ENCODE measurements at places on chromosomes 12 and 14.

GRCh38 chr14:52002542-52002941, 13.2 kb downstream of the RTRAF start:
- no peak for DNase-seq

GRCh38 chr12:27351476-27351875, 18.8 kb downstream of the BMAL2 start:
- DNase-seq = no peak

- no peak for DNase-seq
Observed at GRCh38 chr12:121990692-121991603, 30.7 kb upstream of the BCL7A start.

DNA sequence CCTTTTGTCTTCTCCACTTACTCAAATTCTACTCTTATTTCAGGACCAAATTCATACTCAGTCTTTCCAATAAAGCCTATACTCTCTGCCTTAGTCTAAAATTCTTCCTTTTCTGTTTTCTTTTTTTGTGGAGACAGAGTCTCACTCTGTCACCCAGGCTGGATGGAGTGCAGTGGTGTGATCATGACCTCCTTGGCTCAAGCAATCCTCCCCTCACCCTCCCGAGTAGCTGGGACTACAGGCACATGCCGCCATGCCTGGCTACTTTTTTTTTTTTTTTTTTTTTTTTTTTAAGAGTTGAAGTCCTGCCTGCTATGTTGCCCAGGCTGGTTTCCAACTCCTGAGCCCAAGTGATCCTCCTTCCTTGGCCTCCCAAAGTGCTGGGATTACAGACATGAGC, 11.9 kb downstream of the SRP54 start:
- DNase-seq = no peak

- DNase-seq = no peak
Observed at GRCh38 chr12:24378548-24379407, 429.3 kb upstream of the SOX5 start.

DNA sequence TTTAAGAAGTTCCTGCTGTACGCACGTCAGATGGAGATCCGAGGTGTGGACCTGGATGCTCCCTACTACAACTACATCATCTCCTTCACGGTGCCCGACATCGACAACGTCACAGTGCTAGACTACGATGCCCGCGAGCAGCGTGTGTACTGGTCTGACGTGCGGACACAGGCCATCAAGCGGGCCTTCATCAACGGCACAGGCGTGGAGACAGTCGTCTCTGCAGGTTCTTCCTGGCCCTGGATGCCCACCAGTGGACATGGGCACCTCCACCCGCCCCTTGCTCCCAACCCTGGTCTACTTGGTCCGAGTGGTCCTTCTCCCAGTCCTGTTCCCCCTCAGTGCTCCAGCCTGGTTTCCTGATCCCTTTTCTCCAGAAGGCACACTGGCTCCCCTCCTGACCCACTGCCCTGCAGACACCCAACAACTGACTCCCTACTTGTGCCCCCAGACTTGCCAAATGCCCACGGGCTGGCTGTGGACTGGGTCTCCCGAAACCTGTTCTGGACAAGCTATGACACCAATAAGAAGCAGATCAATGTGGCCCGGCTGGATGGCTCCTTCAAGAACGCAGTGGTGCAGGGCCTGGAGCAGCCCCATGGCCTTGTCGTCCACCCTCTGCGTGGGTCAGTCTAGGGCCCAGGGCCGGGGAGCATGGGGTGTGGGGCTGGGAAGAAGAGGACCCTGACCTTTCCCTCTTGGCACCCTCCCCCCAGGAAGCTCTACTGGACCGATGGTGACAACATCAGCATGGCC, 32.1 kb upstream of the LRP1-AS start:
- no peak for DNase-seq

DNA sequence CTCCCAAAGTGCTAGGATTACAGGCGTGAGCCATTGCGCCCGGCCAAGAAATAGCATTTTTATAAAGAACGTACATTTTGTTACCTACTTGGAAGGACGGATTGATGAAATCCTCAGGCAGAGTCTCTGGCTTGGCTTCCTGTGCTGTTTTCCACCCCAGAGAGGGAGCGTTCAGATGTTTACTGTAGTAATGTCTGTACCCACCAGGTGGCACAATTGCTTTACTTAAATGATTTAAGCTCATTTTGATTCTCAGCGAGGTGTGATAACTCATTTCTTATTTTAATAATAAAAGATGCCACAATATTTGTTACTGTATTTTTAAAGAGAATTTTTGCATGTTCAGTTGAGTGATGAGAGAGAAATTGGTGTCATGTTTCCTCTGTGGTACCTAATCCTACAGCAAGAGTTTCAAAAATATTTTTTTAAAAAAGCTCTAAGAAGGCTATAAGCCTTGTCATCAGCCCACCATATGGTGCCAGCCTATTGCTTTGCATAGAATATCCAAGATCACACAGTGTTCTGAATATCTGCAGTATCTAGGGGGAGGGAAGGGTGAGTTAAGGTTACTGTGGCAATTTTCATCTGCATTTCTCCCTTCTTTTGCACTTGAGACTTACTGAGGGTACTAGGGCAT, 82.6 kb upstream of the TRAF3 start:
- no peak for DNase-seq

- DNase-seq = no peak
Observed at GRCh38 chr12:48122065-48122834, 3.1 kb downstream of the PFKM start.

DNA sequence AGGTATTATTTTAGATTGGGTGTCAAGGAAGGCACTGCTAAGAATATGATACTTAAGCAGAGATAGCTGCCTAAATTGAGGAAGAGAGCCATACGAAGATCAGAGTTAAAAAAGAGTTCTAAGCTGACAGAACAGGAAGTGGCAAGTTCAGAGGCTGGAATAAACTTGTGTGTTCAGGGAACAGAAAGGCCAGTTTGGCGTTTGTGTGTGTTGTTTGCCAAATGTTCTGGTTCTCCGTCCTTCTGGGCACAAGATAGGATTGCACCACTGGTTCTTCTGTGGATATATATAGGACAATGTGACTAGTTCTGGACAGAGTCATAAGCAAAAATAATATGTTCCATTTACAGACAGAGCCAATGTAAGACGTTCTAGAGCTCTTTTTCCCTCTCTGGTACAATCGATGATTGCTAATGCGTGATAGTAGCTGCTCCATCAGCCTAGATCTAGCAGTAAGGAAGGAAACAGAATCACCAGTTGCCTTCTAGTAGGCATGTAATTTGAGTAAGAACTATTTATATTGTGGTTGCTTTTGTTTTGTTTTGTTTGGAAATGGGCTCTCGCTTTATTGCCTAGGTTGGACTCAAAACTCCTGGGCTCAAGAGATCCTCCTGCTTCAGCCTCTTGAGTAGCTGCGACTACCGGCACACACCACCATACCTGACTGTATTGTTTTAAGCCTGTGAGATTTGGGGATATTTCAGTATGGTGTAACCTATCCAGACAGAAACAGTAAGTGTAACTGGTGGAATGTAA, 7.4 kb downstream of the BBS10 start:
- no peak for DNase-seq

GRCh38 chr14:45065956-45066355, 18.0 kb upstream of the PRPF39 start:
- DNase-seq = no peak

DNA sequence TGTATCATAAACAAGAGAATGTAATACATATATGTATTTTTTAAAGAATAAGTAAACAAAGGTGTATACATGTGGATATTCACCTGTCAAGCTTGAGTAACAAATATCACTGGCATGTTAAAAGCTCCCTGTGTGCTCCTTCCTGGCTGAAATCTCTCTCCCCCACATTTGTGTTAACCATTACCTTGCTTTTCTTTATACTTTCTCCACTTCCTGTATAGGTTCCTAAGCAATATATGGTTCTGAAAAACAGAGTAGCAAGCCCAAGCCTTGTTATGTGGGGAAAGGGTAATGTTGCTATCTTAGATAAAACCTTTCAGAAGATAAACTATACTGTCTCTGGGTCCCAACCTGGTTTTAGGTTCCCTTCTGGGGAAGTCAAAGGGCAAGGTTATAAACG, 32.3 kb upstream of the TBC1D30 start:
- DNase-seq = no peak

DNA sequence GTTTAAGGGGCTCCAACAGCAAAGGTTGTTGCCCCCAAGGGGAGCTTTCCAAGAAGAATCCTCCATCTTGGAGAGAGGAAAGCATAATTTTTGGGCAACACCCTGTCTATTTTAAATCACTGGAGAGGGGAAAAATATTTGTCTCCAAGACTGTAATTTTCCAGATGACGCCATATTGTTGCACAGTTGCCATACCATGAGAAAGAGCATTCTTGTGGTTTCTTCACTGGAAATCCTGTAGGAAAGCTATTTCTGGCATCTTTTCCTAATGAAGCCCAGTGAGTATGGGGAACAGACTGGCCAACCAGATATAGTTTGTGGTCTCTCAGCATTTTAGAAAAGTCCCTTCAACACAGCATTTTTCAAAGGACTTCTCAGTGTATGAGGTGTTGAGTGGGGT, 88.1 kb upstream of the MANSC4 start:
- DNase-seq = no peak

- no peak for DNase-seq
Observed at GRCh38 chr12:112283546-112283945, 98.7 kb downstream of the HECTD4 start.

- DNase-seq = no peak
Observed at GRCh38 chr12:27973487-27973890, 956 bp upstream of the PTHLH start.

- DNase-seq = no peak
Observed at GRCh38 chr14:38297681-38298080, 41.8 kb upstream of the CLEC14A start.

DNA sequence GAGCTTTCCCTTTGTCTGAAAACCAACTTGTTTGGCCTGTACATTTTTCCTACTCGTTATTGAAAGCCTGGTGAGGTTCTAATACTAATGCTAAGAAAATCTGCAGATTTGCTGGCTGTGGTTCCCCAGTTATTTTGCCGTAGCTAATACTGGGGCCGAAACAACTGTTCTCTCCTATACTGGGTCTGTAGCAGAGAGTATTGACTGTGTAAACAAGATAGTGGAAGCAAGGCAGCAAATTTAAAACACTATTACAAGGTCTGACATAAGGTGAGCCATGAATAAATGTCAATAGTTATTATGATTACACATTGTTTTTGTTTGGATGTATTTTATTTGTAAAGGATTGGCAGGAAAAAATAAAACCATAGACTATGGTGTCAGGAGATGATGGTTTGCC, 1244.0 kb downstream of the AACS start:
- DNase-seq = no peak

DNA sequence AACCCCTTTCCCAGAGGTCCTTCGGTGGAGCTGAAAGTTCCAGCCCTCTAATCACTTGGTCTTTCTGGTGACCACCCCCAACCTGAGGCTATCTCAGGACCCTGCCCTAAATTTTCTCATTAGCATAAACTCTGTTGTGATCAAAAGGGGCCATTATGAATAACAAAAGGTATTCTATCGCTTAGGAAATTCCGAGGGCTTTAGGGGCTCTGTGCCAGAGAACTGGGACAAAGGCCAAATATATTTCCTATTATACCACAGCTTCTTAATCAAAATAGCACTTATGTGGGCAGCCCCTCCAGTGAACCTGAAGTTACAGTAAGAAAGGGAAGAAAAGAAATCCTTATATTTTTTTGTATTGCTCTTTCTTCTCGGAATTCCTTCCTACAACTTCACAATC, 125.3 kb upstream of the NPAS3 start:
- DNase-seq = no peak

DNA sequence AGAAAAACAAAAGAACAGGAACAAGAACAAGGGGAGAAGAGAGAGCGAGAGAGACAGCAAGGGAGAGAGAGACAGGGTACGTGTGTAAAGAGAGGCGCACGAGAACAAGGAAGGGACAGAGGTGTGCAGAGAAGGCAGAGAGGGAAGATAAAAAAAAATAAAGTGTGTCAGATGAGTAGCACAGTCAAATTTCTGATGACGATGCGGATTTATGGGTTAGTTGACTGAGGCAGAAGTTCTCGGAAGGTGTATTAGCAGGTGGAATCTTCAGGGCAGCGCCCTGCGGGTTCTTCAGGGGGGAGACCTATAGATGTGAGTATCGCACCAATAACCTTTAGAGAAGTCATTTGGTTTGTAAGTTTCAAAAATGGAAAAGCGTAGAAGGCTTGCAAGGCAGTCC, 44.8 kb downstream of the PRKAB1 start:
- DNase-seq = no peak

- DNase-seq = no peak
Observed at GRCh38 chr12:75294797-75295196, 35.3 kb downstream of the CAPS2 start.

DNA sequence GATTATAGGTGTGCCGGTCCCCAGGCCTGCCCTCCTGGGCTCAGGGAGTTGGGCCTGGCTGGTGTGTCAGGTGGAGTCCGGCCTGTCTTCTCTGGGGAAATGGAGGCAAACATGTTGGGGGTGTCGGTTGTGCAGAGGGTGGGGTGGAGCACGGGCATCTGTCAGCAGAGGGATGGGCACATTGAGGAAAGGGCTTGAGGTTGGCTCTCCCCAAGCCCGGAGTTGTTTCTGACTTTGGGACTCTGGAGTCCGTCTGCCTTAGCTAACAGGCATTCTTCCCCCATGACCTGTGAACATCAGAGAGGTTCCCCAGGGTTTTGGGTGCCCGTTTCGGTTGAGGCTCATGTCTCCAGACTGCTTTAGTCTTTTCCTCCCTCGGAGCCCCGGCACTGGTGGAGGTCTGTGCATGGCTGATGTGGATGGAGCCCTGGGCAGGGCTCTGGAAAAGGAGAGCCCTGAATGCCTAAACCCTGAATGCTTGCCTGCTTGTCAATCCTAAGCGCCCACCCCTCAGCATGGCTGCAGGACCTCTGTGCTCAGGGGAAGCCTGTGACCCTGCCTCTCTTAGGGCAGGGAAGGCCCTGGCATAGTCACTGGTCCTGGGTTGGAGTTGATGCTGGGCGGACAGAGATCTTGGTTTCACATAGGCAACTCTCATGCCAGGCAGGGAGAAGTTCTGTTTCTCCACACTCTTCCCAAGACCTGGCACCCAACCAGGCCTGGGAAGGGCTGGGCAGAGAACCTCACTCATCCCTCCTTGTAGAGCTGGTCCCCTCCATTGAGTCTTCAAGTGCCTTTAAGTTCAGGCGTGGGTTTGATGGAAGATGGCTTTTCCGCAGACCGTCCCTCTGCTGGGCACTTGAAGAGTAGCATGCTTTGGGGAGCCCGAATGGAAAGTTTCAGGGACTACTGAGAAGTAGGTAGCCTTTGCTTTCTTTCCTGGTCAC, 12.9 kb downstream of the NYNRIN start:
- no peak for DNase-seq

DNA sequence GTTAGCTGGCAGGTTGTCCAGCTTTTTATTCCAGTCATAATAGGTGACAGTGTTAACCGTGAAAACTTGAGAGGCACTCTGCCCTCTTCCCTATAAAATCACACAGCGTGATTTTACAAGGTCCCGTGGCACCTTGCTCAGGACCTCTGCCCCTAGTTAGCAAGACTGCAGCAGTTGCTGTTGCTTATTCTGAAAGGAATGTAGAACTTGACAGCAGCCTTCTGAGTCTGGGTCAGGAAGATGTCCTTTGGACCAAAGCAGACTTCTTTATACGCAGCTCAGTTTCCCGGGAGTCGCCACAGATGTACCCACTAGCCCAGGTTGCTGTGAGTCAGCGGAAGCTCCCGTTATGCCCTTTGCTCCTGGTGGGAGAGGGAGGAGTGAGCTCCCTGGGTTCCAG, 13.2 kb downstream of the PRKAB1 start:
- no peak for DNase-seq
